RPMI8226 (cell line): ENCODE measurements at places on chromosomes 13 and 19.
A peak's percentile ranks its signal among the peaks of the same experiment; 100 is the strongest.

GRCh38 chr19:46116121-46116520 is 8.4 kb downstream of the IGFL3 start:
- no peak for DNase-seq

DNA sequence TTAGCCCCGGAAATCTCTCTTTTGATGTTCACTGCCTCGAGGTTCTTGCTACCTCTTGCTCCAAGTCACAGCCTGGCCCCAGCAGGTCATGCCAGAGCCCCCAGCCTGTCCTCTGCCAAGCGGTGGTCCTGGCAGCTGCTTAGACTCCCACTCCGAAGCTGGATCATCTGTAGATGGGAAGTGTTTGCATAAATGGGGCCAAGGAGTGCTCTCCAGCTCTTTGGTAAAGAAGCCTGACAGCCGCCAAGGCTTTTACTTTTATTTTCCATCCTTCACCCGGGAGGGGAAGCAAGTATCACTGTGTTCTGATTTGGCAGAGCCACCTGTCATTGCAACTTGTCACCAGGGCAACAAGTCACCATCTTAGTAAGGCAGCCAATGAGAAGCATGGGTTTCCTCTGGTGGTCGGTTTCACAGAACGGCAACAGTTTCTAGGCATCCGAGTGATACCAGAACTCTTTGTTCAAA is 10.6 kb upstream of the RETN start:
- DNase-seq = peak; percentile 66

- no peak for DNase-seq
Observed at GRCh38 chr19:33294058-33294798, 8.1 kb downstream of the CEBPA start.

DNA sequence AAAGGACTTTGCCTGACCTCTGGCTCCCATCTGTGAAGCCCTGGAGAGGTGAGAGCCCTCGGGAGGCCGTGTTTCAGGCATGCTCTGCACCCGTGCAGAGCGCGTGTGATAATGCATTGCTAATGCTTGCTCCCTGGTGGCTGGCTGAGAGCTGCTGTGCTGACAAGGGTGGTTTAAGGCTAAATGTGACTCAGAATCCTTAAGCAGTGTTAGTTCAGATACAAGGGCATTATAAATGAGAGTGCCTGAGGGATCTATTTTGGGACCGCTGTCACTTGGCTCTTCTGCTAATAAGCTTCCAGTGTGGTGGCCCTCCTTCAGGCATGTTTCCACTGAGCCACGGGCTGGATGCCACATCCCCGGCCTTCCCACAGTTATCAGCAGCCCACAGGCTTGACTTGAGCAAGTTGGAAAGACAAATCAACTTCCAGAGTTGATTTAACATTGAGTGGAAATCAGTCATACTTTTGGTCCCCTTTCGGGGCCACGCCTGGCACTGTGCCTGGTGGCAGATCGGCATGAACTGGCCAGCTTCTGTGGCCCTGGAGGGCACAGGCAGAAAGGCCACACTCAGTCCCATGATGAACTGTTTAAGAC is 17.0 kb downstream of the ALOX5AP start:
- DNase-seq = no peak

- DNase-seq = no peak
Observed at GRCh38 chr19:48813123-48813913, 2.5 kb upstream of the BCAT2 start.

GRCh38 chr19:12092065-12092867 is 27.7 kb downstream of the ZNF844 start:
- DNase-seq = peak; percentile 52

DNA sequence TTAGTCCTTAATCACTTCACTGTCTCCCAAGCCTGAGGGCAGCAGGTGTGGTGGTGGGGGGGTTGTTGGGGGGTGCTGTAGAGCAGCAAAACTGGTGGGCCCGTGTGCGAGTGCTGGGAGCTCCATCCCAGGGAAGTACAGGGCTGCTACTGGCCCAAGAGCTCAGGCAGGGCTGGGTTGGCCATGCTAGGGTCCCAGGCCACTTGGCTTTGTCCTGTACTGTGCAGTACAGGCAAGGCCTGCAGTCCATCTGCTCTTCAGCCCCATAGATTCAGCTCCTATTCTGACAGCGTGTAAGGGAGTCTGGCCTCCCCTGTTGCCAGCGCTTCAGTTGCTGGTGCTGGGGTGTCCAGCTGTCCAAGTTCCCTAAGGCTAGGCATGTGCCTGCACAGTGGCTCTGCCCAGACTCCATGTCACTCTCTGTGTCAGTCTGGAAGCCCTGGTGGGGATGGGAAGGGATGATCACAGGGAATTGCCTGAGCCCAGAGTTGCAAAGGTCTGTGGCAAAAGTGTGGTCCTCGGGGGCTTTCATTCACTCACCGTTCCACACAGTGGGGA is 1261.7 kb downstream of the EFNB2 start:
- no peak for DNase-seq

- DNase-seq = no peak
Observed at GRCh38 chr13:96473526-96474180, 383.7 kb downstream of the HS6ST3 start.

- DNase-seq = peak; percentile 17
Observed at GRCh38 chr19:44530777-44531176, 1.3 kb upstream of the CEACAM20 start.

- no peak for DNase-seq
Observed at GRCh38 chr13:98842070-98842469, 89.6 kb upstream of the SLC15A1 start.

- peak; percentile 49 for DNase-seq
Observed at GRCh38 chr19:1847684-1848398, 442 bp downstream of the REXO1 start.

DNA sequence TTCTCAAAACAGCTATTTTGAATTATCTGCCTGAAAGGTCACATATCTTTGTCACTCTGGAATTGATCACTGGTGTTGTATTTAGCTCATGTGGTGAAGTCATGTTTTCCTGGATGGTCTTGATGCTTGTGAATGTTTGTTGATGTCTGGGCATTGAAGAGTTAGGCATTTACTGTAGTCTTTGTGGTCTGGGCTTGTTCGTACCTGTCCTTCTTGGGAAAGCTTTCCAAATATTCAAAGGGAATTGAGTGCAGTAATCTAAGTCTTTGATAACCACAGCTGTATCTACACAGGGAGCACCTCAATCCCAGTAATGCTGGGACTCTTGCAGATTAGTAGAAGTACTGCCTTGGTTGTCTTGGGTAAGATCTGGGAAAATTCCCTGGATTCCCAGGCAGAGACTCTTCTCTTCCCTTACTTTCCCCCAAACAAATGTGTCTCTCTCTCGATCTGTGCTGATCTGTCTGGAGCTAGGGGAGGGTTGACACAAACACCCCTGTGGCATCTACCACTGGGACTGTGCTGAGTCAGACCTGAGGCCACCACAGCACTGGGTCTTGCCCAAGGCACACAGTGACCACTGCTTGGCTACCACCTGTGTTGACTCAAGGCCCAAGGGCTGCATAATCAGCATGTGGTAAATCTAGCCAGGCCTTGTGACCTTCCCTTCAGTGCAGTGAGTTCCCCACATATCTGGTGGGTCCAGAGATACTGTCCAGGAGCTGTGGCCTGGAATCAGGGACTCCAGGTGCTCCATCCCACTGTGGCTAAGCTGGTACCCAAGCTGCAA is 5.5 kb upstream of the CYP4F3 start:
- DNase-seq = no peak

- no peak for DNase-seq
Observed at GRCh38 chr13:70206671-70207070, 98.4 kb upstream of the KLHL1 start.

DNA sequence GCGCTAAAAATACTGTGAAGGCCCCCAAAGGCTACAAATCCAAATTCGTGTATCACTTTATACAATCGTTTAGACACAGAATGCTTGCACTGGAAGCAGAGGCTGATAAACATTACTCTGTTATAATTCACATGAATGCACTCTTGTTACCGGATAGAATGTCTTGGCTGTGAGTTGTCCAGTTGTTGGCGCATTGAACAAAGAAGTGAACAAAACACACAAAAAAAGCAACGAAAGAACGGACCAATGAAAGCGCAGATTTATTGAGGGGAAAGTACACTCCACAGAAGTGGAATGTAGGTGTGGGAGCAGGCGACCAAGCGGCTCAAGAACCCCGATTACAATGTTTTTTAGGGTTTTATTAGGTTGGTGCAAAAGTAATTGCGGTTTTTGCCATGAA is 529 bp upstream of the ZNF418 start:
- no peak for DNase-seq

DNA sequence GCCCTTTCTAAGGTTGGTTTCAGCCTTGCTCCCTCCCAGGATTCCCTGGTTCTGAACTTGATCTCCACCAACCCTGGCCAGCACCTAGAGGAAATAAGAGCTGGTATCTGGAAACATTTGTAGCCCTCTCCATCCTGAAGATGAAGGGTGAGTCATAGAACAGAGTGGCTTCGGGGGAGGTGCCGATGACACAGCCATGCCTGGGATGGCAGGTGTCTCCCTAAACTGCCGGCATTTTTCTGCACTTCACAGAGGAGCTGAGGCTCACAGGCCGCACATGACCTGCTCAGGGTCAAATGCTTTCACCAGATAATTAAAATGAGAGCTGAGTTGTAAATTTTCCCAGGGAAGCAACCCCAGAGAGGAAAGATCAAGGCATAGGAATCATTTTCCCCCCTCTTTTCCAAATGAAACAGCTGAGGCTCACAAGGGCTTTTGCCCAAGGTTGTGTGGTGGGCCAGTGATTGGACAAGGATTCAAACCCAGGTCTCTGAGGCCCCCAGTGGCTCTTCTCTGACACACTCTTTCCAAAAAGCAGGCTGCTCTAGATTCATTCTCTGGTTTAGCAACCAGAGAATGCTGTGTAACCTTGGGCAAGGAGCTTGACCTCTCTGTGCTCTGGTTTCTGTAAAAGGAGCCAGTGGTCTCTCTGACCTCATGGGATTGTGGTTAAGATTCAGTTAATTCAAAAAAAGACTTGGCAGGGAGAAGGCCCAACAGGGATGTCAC is 1.2 kb upstream of the SLC25A42 start:
- DNase-seq = peak; percentile 17

GRCh38 chr19:48745208-48745995 is 1.3 kb downstream of the IZUMO1 start:
- peak; percentile 65 for DNase-seq
